ENCODE measurements at places on chromosomes 16 and 17.

GRCh38 chr16:75080205-75081029 is 36.2 kb downstream of the LDHD start:
- no peak for DNase-seq

DNA sequence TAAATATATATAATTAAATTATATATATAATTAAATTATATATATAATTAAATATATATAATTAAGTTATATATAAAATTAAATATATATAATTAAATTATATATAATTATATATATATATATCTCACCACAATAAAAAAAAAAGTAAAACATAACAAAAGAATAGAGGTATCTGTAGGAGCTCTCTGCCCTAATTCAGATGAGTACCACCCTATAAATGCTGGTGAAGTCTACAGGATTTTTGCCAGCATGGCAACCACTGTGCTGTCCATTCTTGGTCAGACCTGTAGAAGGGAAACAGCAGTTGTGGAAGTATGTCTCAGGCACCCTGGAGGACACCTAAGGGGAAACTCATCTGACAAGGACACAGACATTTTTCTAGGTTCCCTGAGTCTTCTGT is 259.7 kb downstream of the PRKCA start:
- no peak for DNase-seq

GRCh38 chr17:37212179-37212578 is 163.6 kb upstream of the C17orf78 start:
- no peak for DNase-seq

DNA sequence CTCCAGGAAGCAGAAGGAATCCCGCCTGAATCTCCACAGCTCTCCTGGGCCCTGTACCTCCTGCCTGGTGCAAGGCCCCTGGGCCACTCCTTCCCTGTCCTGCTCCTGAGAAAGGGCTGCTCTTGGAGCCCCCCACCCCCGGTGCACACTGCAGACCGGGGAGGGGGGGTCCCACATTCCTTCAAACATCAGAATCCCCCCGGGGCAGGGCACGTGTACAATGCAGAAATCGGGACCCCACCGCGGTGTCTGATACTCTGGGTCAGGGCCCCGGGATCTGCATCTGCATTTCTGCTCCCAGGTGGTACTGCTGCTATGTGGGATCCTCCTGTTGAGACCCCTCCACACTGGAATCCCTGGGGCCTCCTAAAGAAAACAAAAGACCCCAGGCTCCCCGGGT is 99.5 kb upstream of the GSE1 start:
- DNase-seq: no peak

GRCh38 chr17:44995436-44996001 is 27.4 kb upstream of the C1QL1 start:
- no peak for DNase-seq

DNA sequence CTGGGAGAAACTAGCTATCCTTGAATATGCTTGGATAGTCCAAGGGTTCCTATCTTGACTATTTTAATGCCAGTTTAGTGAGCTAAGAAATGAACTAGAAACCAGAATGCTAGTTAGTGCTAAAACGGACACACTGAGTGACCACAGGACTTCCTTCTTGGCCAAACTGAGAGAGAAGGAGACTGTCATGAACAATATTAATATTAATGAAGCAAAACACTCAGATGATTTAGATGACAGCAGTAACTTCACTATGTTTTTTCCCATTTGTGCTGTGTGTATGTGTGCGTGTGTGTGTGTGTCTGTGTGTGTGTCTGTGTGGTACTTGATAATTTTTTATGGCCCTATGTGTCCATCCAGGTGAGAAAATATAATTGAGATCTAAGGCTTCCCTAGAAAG is 2.2 kb upstream of the ATXN1L start:
- no peak for DNase-seq

GRCh38 chr17:80219763-80220053 is 425 bp downstream of the SGSH start:
- no peak for DNase-seq

Measured in NCI-H2029 treated with DMSO at 0.1 percent for 48 hours (cell line).